ENCODE measurements at places on chromosomes 16 and 17.

DNA sequence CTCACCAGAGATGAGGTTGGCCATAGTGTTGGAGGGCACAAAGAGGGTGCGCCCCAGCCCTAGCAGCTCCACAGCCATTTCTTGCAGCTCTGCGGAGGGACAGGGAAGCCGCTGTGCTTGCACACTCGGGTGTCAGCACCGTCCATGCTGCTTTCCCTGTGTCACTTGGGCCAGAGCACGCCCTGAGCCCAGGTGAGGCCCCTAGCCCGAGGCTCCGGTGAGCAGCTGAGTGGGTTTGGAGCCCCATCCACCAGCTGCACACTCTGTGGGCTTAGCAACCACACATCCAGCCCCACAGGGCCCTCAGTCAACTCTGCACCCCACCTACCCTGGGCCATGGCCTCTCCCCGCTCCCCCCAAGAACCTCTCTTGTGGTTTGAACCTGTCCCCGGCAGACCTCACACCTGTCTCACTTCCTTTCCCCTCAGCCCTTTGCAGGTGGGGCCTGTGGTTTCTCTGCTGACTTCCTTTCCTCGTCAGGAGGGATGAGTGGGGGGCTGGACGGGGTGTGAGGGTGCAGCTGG is 20.7 kb downstream of the TMEM235 start:
- DNase-seq, result no peak

DNA sequence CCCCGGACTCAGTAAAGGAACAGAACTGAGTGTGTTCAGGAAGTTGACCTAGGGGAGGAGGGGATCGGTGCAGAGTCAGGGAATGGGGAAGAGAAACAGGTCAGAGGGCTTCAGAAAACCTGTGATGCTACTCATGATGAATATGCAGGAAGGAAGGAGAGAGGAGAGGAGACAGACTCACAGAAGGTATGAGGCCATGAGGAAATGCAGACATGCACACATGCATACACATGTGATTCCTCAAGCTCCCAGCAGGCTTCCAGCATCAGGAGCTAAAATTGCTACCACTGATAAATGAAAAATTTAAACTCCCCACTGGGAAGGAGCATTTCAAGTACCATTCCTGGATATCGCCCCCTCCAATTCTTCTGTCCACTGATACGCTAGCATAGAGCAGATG is 262.6 kb downstream of the SLC39A11 start:
- no peak for DNase-seq

DNA sequence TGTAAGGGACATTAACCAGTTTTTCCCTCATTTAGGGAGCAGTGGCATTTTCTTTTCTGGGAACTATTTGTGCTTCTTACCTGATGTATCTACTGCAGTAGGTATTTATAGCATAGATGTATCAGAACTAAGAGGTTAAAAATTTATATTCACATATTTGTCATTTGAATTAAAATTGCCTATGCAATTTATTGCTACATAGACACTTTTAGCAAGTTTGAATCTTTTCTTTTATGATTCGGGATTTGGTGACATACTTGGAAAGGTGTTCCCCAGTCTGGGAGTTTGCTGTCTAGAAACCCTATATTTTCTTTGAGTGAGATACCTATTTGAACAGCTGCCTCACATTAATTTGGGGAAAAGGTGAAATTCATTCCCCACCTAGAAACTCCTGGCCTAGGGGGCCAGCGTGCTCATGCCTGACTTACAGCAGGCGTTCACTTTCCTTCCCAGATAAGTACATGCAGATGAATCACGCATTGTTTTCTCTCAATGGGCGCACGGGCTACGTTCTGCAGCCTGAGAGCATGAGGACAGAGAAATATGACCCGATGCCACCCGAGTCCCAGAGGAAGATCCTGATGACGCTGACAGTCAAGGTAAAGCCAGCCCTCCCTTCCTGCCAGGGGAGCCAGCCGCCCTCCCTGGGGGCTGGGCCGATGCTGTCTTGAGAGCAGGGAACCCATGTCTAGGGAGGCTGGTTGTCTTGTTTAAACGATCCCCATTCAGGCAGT is 73.8 kb downstream of the SDR42E1 start:
- DNase-seq, result no peak

DNA sequence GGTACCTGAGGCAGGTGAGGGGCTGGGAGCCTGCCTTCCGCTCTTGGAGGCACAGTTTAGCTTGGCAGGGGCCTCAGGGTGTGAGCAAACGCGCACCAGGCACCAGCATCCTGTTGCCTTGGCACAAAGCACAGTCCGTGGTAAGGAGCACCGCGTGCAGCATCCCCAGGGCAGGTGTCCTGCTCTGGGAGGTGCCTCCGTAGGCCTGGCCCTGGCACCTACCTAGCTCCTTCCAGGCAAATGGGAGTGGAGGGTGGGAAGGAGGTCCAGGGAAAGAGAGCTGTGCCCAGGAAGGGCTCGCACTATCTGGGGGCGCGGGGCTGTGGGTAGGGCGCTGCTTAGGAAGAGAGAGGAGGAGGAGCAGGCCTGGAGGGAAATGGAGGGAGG is 3.1 kb upstream of the GSE1 start:
- DNase-seq, result no peak

DNA sequence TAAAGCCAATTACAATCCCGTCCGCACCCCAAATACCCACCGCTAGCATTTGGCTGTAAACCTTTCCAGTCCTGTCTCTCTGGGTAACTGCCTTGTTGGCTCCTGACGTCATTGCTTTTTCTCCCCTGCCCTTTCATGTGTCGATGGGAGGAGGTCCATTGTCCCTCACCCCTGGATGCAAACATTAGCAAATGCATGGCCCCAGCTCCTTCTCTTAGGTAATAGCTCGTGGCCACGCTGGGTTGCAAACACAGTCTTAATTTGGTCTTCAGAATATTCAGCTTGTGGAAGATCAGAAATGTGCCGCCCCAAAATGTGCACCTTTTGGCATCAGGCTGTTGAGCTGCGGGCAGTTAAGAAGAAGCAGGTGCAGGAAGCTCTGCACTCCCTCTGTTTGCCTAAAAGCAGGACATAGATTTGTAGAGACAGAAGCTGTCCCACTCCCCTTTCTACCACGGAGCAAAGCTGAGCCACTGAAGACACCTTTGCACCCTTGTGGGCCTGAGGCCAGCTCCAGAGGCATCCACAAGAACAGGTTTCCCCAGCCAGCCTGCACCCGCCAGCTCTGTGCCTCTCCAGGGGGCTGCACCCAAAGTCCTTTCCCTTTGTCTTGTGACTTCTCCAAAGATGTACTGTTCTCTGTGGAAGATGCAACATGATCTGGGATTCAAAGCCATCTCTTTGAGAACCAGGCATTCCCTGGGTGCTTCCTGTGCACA is 127.3 kb downstream of the MGAT5B start:
- no peak for DNase-seq

DNA sequence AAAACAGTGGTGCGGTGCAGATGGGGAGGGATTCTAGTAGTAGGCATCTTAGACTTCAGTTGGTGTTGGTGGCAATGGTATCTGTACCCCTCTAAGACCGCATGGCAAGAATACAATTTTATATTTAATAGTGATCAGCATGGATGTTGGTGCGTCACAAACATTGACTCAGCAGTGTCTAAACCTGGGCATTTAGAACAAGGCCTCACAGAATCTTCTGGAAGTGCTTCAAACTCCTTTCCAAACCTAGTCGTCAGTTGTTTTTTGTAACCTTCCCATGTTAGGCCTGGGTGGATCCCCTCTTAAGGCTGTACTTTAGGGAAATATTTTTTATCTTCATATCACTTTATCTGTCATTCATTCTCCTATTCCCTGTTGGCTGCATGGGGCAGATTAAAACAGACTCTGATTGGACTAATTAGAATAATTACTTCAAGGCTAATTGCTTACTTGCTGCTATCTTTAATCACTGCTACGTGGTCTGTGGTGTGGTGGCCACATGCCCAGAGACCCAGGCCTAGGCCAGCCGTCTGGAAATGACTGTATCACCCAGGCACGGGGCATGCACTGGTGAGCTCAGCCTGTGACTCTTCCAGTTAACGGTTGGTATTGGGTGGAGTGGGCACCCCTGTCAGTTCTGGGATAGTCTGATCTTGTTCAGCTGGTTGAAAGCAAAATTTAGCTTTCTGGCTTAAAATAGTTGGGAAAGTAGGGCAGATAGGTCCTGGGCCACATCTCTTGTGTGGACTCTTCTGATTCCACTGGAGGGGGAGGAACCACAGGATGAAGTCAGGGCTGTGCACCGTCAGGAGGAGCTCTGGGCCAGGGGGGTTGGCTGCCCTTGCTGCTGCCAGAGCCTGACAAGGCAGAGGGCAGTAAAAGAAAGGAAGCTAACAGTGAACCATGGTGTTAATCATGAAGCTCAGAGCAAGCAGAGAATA is 4.5 kb downstream of the ALKBH5 start:
- no peak for DNase-seq

- DNase-seq, result no peak
Observed at GRCh38 chr17:17682293-17682736, 1.1 kb downstream of the RAI1 start.

GRCh38 chr16:65621640-65622039 is 499.8 kb upstream of the CDH11 start:
- no peak for DNase-seq

GRCh38 chr16:26155221-26155620 is 463.5 kb downstream of the HS3ST4 start:
- DNase-seq, result no peak

DNA sequence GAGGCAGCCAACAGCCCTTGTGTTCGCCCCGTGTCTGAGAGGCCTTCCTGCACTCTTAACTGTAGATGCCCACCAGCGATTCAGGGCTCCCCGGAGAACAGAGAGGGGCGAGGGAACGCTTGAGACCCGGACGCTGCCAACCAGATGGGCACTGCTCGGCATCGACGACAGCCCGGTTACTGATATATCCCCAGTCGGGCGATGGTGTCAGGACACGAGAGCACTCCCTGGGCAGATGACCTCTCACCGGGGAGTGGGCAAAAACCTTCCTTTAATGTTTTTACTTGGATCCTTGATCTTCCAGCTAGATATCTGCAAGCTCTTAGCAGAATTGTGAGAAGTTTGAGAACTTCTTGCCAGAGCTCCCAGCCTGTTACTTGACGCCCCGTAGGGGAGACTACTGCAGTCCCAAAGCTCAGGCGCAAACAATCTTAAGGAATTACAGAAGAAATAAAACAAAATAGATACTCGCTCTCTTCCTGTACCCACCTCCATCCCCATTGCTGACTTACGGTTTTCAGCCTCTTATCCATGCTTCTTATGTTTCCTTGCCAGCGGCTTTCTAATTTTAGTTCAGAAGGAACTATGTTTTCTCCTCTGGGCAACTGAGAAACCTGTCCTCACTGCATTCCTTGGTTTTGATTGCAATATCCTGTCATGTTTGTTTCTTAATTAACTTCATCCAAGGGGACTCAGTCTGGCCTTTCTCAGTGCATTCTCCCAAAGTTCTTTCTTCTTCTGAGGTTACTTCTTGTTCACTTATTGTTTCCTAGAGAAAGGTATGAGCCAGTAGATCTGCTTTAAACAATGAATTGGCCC is 845 bp downstream of the SP2 start:
- DNase-seq, result no peak

DNA sequence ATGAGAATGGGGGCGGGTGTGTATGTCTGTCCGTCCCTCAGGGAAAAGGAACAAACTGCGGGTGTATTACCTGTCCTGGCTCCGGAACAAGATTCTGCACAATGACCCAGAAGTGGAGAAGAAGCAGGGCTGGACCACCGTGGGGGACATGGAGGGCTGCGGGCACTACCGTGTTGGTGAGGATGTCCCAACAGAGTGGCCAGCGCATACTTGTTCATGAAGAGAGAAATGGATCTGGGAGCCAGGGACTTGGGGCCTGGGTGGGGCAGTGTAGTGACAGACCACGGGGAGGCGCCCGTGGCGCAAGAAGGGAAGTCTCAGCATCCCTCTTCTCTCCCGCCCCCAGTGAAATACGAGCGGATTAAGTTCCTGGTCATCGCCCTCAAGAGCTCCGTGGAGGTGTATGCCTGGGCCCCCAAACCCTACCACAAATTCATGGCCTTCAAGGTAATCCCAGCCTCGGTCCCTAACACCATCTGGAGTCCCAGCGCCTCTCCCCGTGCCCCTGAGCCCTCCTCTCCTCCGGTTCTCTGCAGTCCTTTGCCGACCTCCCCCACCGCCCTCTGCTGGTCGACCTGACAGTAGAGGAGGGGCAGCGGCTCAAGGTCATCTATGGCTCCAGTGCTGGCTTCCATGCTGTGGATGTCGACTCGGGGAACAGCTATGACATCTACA is 3.5 kb upstream of the C17orf107 start:
- no peak for DNase-seq

- DNase-seq, result no peak
Observed at GRCh38 chr17:9760266-9760665, 31.1 kb downstream of the DHRS7C start.

DNA sequence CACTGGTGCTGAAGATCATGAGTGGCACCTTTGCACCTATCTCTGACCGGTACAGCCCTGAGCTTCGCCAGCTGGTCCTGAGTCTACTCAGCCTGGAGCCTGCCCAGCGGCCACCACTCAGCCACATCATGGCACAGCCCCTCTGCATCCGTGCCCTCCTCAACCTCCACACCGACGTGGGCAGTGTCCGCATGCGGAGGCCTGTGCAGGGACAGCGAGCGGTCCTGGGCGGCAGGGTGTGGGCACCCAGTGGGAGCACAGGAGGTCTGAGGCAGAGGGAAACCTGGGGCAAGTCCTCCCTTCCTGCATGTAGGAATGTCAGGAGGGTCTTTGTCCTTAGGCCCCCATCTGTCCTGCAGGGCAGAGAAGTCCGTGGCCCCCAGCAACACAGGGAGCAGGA is 6.5 kb upstream of the TRAF4 start:
- no peak for DNase-seq

- DNase-seq, result no peak
Observed at GRCh38 chr17:8060274-8060673, 21.4 kb downstream of the ALOX15B start.

DNA sequence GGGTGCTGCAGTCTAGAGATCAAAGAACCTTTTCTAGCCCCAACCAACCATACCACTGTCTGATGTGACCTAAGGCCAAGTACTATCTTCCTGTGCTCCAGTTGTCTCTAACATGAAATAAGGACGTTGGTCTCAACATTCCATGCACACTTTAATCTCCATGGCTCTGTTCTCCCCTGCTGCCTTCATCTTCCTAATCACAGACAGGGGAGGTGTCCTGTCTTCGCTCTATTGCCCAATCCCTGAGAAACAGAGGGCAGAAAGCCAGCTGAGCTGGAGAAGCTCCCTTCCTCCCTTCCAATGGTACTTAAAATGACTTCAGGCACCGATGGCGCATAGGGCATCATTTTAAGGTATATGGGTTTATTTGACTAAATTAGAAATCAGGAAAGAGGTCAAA is 148.9 kb upstream of the GNAO1 start:
- no peak for DNase-seq

DNA sequence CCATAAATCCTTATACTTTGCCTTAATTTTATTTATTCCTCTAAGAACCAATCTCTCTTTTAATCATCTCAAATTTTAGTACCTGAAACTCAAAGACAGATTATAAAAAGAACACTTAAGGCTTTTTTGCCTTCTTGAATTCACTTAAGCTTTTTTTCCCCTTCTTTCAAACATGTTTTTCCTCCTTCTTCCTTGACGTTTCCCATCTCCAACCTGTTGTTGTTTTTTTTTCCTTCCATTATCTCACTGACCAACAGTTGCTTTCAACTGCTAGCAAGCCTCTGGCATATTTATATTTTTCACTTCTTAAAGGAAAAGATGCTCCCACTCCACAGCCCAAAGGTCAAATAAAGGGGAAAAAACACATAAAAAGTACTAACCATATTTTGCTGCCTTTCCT is 32.2 kb downstream of the SPOP start:
- no peak for DNase-seq

- DNase-seq, result no peak
Observed at GRCh38 chr16:86363836-86364618, 146.3 kb upstream of the FOXF1 start.

- no peak for DNase-seq
Observed at GRCh38 chr16:52964290-52964689, 88.4 kb downstream of the CHD9NB start.
